Renal cortical epithelial cell (primary cell): ENCODE measurements at places on chromosomes 16 and 17. TPM values are rescaled to one million over a fixed set of nuclear protein-coding genes. Genes with fewer than 3 reads are reported as not detected.

DNA sequence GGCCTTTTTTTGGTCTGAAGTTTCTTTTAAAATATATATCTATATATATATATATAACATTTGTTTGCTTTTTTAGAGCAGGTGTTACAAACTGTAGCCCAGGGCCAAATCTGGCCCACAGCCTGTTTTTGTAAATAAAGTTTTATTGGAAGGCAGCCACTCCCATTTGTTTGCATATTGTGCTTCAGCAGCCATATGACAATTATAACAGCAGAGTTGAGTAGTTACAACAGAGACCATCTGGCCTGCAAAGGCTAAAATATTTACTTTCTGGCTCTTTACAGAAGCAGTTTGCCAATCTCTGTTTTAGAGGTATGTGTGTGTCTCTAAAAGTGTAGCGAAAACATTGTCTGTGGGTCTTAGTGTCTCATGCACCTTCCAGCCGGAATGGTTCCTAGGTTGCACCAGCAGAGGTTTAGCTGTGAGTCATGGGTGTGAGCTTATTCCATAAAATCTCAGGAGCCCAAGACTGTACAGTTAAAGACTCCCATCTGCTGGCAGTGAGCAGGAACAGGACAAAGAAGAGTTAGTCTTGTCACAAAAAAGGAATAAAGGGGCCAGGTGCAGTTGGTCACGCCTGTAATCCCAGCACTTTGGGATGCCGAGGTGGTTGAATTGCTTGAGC, 23.8 kb downstream of the LCMT1 start:
- peak; percentile 76 for DNase-seq

- DNase-seq: no peak
Observed at GRCh38 chr16:31429796-31430195, 1.6 kb upstream of the COX6A2 start.

- no peak for DNase-seq
Observed at GRCh38 chr17:601244-601925, 113.3 kb downstream of the VPS53 start.

GRCh38 chr17:44363613-44364159, at the start of gene FAM171A2:
TSS of gene FAM171A2 (minus strand) at chr17:44363853. CDS start at chr17:44363714, 139 bp downstream.
- DNase-seq: no peak

DNA sequence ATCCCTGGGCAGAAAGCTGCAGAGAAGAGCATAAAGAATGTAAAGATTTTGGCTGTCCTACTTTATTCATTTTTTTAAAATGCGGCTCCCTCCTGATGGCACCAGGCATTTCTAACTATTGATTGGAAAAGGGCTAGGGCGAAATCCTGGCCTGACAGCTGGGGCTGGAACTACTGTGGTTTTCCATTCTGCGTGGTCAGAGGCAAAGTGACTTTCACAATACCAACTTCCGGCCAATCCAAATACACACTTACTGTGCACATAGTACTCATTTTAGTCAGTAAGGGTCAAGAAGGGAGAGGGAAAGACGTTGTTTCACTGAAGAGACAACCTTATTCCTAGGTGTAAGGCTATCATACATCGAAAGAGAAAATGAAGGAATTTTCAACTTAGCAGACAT, 113.8 kb upstream of the PMFBP1 start:
- DNase-seq: no peak

SCGB1C2 gene
- total RNA-seq: not detected in 2 replicates

DNA sequence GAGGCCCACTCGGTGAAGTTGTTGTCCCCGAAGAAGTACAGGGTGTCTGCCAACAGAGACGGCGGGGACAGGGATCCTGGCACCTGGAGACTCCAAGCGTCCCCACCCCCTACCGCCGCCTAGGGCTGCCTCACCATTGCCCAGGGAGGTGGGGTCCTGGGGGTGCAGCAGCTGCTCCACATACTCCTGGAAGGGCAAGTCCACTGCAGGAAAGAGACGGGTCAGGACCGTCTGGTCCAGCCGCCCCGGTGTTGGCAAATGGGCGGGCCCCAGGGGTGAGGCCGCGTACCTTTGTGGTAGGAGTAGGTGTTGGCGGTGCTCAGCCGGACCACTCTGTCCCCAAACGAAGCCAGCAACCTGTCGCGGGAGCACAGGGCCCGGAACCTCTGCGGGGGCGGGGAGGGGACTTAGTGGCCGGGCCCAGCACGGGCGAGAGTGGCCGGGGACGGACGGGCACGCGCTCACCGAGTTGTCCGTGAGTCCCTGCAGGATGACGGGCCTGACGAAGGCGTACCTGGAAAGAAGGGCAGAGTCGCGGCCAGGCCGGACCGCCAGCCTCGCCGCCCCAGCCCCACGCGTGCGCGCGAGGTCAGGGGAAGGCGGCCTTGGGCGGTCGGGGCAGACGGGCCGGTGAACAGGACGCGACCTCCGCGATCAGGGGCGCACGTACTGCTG, 601 bp downstream of the JMJD8 start:
- DNase-seq: no peak

GRCh38 chr16:67425061-67425460, 5.9 kb upstream of the HSD11B2 start:
- DNase-seq: no peak

GRCh38 chr17:38441429-38442061, 13.3 kb downstream of the ARHGAP23 start:
- no peak for DNase-seq

AGRP gene
- not detected in 2 replicates for total RNA-seq

DNA sequence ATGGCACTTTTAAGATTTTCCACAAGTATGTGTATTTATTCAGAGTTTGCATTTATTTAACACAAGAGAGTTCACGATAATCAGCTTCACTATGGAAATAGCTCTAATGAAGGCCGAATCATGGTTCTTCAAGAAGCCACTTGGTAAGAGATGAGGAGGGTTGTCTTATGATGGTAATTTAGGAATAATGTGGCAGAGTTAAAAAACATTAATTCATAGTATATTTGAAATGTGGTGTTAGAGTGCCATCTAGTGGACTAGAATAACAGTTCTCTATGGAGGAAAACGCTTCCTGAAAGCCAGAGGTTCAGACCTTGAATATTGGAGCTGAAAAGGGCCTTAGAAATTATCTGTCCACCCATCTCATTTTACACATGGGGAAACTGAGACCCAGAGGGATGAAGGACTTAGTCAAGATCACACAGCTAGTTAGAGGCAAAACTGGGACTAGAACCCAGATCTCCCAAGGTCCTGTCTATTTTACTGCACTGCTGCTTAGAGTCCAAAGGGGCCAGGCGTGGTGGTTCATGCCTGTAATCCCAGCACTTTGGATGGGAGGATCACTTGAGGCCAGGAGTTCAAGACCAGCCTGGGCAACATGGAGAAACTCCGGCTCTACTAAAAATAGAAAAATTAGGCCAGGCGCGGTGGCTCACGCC, 33.8 kb upstream of the KPNB1 start:
- peak; percentile 54 for DNase-seq

ANKRD40CL gene
- total RNA-seq: not detected in 2 replicates

PGAP6 gene
- 87.2 and 92.8 TPM in 2 replicates for total RNA-seq

DNA sequence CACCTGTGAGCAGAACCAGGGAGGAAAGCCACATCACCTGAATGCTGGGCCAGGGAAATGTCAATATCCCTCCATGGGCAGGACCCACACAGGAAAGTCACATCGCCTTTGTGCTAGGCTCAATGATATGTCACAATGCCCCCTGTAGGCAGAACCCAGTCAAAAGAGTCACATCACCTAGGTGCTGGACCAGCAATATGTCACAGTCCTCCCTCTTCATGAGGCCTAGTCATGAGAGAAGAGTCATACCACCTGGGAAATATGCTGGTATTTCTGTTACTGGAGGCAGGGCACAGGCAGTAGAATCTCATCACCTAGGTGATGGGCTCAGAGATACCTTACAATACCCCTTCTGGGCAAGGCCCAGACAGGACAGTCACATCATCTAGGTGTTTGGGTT, 1843.4 kb downstream of the TP53TG3F start:
- no peak for DNase-seq

EVPLL gene
- total RNA-seq: 0.10 TPM in 1 of 2 replicates, not detected in the other

C1QL1 gene
- 0.35 and 0.45 TPM in 2 replicates for total RNA-seq

DNA sequence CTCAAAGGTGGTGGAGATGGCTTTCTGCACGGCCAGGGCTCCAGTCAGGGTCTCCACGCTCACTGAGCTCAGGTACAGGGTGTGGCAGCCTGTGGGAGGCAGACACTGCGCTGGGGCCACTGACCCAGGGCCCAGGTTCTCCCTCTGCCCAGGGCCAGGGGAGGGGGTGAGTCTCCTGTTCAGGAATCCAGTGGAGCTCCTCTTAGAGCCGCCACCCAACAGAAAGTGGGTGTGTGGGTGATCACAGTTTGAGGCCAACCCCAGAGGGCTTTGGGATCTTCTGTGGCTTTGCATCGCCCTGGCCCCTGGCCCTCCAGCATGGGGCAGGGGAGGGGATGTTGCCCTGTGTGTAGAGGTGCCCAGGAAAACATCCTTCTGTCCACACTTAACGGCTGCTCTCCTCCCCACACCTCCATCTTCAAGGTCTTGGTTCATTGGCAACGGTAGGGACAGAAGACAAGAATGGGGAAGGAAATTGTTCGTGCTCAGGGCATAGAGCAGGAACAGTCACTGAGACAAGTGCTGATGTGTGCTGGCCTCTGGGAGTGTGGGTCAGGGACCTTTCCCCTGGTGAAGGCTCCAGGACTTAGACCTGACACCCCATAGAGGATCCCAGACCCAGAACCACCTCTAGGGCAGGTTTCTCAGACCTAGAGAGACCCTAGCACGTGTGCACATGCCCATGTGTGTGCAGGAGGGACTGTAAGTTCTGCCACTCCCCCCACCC, 21.5 kb downstream of the TNS4 start:
- no peak for DNase-seq

- DNase-seq: no peak
Observed at GRCh38 chr16:60031740-60032139, 1297.6 kb upstream of the GOT2 start.

- no peak for DNase-seq
Observed at GRCh38 chr17:74972107-74972972, at the start of gene HID1. TSS of gene HID1 (minus strand) at chr17:74972759. CDS start at chr17:74972656, 103 bp downstream.

GRCh38 chr17:33229499-33229898, 63.6 kb downstream of the ASIC2 start:
- no peak for DNase-seq

DNAI2 gene
- not detected in 2 replicates for total RNA-seq

STH gene
- total RNA-seq: not detected in 2 replicates

DNA sequence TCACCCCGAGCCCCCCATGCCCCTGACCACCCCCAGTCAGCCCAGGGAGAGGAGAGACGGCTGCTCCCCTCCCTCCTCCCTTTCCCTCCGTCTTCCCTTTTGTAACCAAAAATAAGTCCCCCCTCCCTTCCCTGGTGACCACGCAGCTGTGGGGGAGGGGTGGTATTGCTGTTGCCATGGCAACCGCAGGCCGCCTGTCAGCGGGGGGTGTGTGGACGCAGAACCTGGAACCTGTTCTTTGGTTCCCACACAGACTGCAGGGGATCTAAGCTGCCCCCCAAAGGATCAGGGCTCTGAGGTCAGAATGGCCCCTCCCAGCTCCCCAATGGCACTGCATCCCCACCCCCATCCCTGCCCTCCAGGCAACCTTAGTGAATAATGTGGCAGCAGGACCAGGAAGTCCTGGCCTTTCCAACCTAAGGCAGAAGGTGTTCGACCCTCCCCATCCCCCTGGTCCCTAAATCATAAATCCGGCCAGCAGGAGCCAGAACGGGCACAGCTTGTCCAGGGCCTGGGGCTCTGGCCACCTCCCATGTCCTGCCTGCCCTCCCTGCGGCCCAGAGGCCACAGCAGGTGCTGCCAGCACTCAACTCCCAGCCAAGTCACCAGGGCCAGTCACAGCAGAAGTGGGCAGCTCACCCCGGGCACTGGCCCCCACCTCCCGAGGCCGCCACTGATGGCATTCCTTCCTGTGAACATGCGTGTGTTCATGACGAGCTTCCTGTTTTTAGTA, 12.0 kb downstream of the CA4 start:
- DNase-seq: no peak

C16orf92 gene
- total RNA-seq: not detected in 2 replicates

DNA sequence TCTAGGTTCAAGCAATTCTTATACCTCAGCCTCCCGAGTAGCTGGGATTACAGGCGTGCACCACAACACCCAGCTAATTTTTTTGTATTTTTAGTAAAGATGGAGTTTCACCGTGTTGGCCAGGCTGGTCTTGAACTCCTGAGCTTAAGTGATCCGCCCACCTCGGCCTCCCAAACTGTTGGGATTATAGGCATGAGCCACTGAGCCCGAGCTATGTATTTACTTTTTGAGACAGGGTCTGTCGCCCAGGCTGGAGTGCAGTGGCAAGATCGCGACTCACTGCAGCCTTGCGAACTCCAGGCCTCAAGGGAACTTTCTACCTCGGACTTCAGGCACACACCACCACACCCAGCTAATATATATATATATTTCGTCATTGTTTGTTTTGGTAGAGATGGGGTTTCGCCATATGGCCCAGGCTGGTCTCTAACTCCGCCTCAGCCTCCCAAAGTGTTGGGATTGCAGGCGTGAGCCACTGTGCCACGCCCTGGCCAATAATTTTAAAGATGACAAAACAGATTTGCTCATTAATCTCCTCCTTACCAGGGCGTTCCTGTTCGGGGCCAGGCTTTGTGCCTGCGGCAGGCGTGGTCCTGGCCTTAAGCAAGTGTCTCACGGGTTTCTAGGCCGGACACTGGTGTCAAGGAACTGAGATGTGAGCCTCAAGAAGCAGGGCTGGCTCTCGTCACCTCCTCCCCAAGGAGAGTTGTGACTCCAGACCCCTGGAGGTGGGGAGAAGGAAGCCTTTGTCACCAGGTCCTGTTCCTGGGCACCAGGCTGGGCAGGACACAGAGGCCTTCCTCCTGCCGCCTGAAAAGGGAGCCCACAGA, 4.3 kb upstream of the NPW start:
- DNase-seq: no peak

DNA sequence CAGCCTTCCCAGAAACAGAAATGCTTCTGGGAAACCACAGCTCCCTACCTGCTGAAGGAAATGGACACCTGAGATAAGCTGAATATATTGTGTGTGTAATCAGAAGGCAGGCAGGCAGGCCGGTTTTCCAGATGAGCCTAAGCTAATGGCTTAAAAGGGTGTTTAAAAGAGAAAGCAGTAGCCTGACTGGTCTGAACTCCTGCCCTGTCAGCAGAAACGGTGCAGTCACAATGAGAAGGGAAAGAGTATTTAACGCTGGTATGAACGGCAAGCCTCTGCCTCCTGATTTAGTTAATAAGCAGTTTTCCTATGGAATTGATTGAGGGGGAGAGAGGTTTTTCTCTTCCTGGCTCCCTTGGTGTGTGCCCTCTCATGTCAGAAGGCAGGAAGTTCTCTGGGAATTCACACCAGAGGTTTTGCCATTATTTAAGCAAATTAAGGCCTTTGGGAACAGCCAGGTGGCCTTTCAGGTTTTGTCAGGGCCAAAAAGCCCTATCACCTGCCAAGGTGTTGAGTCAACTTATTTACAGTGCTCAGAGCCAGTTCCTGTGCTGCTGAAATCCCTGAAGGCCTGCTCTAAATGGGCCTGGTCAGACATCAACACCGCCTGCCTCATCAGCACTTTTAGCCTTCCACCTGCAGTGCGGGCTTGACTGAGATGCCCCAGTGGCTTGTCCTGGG, 41.6 kb downstream of the CDH1 start:
- DNase-seq: peak; percentile 54

GRCh38 chr16:86949116-86949515, 368.1 kb downstream of the C16orf95 start:
- DNase-seq: no peak

CDC6 gene
- 2.6 and 19.1 TPM in 2 replicates for total RNA-seq
